ENCODE measurements at places on chromosomes 1 and 21.
A peak's percentile ranks its signal among the peaks of the same experiment; 100 is the strongest.

DNA sequence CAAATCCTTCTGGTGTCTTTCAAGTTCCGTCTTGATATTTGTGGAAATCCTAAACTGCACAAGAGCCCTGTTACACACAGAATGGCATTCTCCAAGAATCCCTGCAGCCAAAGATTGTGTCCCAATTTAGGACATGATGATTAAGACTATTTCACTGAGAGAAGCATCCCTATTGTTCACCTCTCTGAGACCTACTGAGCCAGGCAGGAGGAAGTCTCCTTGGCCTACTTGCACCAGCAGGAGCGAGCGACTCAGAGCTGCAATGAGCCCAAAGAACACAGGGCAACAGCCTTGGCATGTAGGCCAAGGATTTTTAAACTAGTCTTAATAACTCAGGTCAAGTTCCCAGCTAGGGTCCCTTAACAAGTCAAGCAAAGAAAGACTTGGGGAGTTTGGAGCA lies 79.4 kb upstream of the RUNX1 start:
- no peak for DNase-seq

GRCh38 chr1:84103197-84103992 lies 40.7 kb upstream of the PRKACB start:
- no peak for DNase-seq

- DNase-seq = no peak
These were observed 98.2 kb downstream of the NEK7 start for GRCh38 chr1:198254948-198255347.

GRCh38 chr1:23039308-23039826 lies 20.1 kb downstream of the KDM1A start:
- no peak for DNase-seq

- no peak for DNase-seq
These were observed 1529.3 kb upstream of the TPTE start for GRCh38 chr21:8991968-8992621.

DNA sequence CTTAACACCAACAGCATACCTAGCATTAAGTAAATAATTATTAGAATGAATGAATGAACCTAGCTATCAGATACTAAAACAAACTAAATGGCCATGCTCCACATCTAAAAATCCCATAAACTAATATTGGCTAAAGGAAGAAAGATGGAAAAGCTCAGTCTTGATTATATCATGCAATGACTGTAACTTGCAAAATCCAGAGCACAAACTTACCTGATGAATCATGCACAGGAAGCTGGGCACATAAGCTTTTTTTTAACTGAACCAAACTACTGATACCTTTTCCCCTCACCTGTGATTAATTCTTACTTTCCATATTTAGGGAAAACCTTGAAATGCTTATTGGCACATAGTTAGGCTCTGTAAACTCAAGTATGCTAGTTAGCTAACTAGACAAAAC lies 70.2 kb downstream of the KIF14 start:
- no peak for DNase-seq

- DNase-seq = no peak
These were observed 94.0 kb downstream of the ZC3H11B start for GRCh38 chr1:219518907-219519248.

- no peak for DNase-seq
These were observed 94.3 kb downstream of the ADGRL4 start for GRCh38 chr1:78911956-78912880.

DNA sequence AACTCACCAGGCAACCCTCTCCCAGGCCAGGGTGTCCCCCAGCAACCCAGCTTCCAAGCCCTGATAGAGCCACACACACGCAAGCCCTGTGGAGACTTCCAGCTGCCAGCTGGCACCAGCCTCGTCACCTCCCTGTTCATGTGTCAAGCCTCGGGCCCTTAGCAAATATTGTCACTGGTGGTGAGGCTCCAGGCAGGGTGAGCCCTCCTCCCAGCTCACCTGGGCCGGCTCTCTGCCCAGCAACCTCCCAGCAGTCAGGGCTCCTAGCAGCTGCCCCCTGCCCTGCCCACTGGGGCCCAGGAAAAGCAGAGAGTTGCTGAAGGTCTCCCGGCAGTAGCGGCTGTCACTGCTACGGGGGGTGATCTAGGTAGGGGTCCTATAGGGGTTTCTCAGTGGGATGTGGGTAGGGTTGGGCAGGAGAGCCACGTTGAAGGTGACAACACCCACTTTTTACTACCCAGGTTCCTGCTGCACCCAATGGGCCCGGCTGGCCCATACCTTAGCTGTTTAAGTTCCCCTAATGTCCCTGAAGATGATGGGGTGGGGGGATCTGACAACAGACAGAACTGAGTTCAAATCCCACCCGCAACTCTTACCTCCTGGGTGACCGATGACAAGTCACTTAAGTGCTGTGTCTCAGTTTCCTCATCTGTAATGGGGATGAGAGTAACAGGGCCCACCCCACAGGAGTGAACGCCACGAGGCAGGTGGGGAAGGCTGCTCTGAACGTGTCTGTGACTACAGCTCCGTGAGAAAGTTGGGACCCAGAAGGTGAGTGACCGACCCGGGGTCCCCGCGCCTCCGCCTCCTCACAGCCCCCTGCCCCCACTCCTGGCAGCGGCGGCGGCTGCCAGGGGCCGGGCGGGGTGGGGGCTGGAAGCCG lies 678 bp downstream of the TTC39A start:
- no peak for DNase-seq

GRCh38 chr1:110012100-110012780 lies 22.2 kb upstream of the STRIP1 start:
- peak; percentile 42 for DNase-seq

- DNase-seq = no peak
These were observed 23.2 kb upstream of the CHIT1 start for GRCh38 chr1:203252678-203253077.
